ENCODE measurements at places on chromosomes 4 and X.

DNA sequence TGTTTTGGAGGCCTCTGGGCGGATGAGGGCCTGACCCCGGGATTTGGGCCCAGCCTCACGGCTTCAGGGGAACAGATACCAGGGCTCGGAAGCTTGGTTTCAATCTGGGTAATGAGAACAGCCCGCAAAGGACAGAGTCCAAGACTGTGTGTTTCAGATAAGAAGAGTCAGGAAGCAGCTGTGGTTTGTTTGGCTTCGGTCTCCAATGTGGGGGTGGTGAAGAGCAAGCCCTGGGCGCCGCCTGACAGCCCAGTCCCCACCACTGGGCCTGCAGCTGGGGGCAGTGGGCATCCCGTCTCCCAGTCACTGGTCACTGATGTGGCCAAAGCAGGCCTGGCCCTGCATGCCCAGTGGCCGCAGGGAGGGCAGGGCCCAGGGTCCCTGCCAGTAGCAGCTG, 9.1 kb downstream of the WFS1 start:
- DNase-seq = no peak

GRCh38 chr4:133131829-133132460, 17.1 kb upstream of the PCDH10 start:
- no peak for DNase-seq

- DNase-seq = no peak
Observed at GRCh38 chr4:150436598-150437370, 145.2 kb upstream of the MAB21L2 start.

- no peak for DNase-seq
Observed at GRCh38 chr4:118081434-118081833, 47.1 kb downstream of the NDST3 start.

- no peak for DNase-seq
Observed at GRCh38 chr4:20615486-20616260, 84.6 kb upstream of the PACRGL start.

DNA sequence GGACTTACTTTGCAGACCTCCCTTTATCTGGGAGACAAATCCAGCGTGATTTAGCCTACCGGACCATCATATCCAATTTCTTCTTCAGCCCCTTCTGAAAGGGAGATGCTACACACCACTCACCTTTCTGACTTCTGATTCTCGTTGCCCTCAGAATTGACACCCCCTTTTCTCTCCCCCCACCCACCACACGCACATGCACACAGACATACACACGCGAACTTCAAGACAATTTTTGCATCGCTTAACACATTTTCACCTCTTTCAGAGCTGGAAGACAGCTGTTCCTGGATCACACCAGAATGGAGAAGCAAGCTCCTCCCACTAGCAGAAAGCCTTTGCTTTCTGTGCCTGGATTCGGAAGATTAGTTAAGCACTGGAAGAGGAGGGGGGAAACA, 1.0 kb upstream of the SNCA start:
- DNase-seq = no peak

DNA sequence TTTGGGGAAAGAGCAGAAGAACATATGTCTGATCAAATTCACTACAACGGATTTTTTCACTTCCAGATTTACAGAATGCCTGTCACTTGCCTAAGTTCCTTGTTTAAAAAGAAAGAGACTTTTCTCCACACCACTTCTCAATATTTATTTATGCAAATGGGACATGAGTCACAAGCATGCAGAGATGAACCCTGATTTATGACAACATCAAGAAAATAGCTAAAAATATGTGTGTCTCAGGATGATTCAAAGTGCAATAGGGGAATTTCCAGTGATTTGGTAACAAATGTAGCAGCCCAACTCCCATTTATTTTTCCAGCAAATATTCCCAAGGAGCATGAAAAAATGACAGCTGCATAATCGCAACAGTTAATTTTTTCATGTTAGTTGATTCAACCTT, 180.4 kb upstream of the FAT1 start:
- DNase-seq = no peak

DNA sequence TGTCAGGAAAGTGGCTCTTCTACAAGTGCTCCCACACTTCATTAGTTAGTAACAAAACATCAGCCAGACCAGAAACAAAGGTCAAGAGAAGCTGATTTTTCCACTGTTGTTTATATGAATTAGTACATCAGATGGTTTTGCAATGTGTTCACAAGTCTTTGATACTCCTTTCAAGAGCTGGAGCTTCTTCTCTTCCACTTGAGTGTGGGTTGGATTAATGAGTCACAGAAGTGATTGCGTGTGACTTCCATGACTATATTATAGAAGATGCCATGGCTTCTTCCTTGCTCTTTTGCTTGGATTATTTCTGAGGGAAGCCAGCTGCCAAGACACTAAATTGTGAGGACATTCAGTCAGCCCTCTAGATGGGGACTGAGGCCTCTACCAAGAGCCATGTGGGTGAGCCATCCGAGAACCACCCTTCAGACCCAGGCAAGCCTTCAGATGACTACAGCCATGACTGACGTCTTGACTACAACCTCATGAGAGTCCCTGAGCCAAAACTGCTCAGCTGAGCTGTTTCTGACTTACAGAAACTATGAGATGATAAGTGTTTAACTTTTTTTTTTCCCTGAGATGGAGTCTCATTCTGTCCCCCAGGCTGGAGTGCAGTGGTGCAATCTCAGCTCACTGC, 18.1 kb downstream of the SOWAHB start:
- DNase-seq = no peak

GRCh38 chr4:52572936-52573485, 86.1 kb downstream of the USP46 start:
- DNase-seq = no peak

DNA sequence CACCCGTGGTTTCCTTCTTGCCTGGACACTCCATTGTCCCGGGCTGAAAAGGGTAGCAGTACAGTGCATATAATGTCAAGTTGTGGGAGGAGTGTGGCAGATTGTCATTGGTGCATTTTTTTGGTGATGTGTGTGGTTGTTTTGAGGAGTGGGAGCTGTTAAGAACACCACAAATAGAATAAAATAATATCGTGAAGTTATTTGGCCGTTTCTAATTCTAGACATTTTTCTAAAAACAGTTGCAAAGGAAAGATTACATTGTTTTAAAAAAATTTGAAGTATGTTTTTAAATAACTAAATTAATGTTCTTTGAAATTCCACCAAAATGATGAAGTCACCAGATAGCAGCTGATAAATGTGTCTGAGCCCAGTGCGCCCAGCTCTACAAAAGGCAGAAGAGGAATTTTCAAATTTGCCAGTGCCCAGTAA, 1.3 kb downstream of the PKD2 start:
- no peak for DNase-seq

- no peak for DNase-seq
Observed at GRCh38 chrX:139784807-139785206, 76.8 kb upstream of the MCF2 start.

- no peak for DNase-seq
Observed at GRCh38 chr4:26522478-26522877, 32.2 kb upstream of the CCKAR start.

DNA sequence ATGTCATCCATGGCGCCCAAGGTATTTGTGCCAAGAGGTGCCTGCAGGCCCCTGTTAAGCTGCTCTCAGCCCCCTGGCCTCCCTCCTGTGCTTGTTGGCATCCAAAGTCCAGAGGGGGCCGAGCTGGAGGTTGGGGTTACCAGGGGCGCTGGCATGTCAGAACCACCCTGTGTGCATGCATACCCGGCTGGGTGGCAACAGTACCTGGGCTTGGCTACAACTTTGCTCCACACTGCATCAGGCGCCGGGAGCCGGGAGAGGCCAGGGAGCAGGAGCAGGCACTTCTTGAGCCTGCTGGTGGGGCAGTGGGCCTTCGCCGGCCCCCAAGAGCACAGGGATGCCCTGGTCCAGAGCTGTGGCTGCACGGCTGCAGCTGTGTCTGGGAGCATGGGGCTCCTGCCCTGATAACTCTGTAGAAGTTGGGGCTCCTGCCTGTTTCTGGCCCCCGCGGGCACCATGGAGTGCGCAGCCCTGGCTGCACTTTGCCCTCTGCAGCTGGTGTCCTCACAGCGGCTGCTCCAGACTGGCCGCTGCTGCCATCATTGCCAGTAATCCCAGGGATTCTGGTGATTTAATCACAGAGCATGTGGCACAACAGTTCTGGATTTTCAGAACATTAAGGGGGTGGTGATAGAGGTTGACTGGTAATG, 130.3 kb downstream of the ARHGAP10 start:
- no peak for DNase-seq

DNA sequence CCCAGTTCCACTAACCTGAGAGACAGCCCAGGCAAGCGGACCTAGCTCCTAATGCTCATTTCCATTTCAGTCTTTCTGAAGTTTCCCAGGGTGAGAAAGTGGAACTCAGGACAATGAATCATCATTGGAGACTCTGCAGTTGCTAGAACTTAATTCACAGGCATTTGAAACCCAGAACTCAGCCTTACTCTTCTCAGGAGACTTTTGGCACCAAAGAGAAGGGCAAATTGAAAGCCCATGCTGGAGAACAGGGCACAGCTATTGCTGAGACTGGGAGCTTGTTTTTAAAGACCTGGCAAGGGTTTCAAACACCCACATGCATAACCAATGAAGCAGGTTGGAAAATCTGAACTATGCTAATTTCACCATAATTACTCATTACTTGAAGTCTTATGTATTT, 36.0 kb downstream of the BST1 start:
- DNase-seq = no peak

GRCh38 chrX:10325611-10326010, 168.8 kb downstream of the CLCN4 start:
- DNase-seq = no peak

DNA sequence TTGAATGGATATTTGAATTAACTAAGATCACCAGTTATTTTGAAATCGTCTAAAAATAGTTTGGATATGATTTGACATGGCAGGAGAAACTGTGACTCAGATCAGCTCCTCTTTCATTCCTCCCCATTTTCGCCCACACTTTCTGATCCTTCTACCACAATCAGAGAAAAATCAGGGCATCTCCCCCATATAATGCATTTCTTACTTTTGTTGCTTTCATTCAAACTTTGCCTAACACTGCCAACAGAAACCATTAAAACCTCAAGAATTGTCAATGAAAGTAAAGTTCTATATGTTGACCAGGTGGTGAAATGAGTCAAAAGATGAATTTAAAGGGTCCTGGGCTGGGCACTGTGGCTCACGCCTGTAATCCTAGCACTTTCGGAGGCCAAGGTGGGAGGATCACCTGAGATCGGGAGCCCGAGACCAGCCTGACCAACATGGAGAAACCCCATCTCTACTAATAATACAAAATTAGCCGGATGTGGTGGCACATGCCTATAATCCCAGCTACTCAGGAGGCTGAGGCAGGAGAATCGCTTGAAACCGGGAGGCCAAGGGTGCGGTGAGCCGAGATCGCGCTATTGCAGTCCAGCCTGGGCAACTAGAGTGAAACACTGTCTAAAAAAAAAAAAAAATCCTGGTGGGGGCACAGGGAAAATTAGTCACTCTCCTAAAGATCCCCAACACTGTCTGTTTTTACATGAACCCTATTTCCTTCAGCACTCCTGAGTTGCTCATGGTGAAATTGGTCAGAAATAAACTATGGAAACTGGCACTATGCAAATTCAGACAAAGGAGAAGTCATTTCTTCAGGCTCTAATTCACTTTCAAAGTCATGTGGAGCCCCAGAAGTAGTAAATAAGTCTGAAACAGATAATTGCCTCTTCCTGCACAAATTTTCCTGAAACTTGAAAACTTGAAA, 122.8 kb upstream of the NOCT start:
- no peak for DNase-seq

DNA sequence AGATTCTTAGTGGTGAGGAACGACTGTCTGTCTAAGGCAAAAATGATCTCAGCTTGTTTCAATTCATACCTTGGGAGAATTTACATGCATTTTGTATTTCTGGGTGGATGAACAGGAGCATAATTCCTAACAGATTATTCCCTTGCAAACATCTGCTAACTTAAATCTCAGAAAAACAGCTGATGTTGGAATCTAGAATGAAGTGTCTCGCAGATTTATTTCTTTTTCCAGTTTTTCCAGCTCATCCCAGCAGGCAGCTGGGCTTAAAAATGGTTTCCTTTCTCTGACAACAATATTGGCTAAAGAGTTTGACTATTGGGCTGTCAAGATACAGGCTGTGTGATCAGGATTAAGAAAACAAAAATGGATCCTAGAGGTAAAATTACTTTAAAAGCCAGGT, 1.1 kb downstream of the LNX1 start:
- DNase-seq = no peak

DNA sequence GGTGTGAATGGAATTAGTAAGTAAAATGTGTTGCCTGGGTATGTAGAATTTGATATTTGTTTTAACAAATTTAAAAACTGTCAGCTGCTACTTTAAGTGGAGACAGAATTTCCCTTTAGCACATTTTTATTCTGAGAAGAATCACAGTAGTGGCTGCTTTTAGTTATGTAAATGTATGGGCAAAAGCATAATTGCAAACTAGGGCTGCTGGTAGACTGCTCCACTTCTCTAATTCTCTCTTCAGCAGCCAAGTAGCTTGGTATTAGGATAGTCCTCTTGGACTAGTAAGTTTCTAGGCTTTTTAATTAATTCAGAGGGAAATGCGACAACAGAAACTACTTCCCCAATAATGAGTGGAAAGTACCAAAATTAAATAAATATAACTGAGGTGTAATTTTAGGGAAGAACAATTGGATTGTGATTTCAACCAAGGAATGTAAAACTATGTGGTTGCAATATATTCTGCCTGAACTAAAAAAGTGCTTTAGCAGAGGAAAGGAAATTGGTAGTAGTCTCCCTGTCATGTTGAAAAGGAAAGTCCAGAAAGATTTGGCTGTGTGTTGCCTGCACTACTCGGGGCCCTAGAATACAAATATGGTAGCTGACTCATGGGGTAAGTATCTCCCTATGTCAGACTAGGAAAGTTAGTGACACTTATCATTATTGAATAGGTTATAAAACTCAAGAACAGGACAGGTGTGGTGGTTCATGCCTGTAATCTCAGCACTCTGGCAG, 9.2 kb upstream of the EIF4E start:
- no peak for DNase-seq

- no peak for DNase-seq
Observed at GRCh38 chrX:107154787-107155620, 36.4 kb upstream of the RBM41 start.

- no peak for DNase-seq
Observed at GRCh38 chr4:83947830-83948193, 411.9 kb downstream of the GPAT3 start.

DNA sequence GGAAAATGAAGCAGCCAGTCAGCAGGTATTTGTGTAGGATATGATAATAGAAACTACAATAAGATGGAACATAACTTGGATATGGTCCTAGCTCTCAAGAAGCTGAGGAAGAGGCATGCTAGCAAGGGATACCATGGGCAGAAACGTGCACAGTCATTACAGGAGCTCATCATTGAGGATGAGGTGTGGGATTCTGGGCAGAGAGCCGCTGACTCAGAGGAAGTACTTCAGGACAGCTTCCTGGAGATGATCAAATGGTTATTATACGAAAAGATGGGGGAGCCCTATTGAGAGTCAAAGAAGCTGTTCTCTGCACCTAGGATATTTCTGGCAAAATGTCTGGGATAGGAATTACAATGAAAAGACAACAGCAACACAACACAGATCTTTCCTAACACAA, 116.0 kb upstream of the PDE5A start:
- no peak for DNase-seq

GRCh38 chrX:118726887-118727685, at the start of gene IL13RA1:
TSS of gene IL13RA1 (plus strand) at chrX:118727606. CDS start at chrX:118727639, 33 bp downstream.
- DNase-seq = no peak

GRCh38 chrX:19689170-19689779, 174.0 kb upstream of the MAP3K15 start:
- no peak for DNase-seq

- no peak for DNase-seq
Observed at GRCh38 chr4:146333187-146333894, 119.0 kb downstream of the REELD1 start.
